Activated CD8-positive, alpha-beta memory T cell treated with anti-CD3 and anti-CD28 coated beads, Interleukin-2, amount 10 ng/mL, durations not matched to agents 7 days and 5 days (primary cell): ENCODE measurements at places on chromosomes 6 and 20. TPM values are rescaled to one million over a fixed set of nuclear protein-coding genes. Genes with fewer than 3 reads are reported as not detected.

CTAGE9 gene
- total RNA-seq, result not detected

RIOK1 gene
- total RNA-seq, result 42.5 TPM

C6orf15 gene
- not detected for total RNA-seq

TRIM15 gene
- not detected for total RNA-seq

MAK gene
- total RNA-seq, result 0.82 TPM

ARMH2 gene
- 0.41 TPM for total RNA-seq

OXT gene
- not detected for total RNA-seq

DNA sequence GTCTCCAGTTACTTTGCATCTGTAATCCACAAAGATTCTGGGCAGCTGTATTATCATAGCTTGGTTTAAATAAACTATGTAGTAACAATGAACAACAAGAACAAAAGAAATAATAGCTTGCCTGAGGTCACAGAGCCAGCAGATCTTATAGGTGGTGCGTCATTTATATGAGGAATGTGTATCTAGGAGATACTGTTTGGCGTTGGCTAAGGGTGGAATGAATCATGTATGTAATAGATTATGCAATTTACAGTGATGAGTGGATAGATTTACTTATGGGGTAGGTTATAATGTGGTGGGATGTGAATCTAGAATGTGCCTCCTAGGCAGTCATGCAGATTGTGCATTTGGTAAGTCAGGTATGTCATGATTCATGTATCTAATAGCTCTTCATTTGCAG, 42.8 kb downstream of the HNF4A start:
- DNase-seq, result no peak

- peak; percentile 73 for DNase-seq
Measured at GRCh38 chr6:26097268-26097875, 10.1 kb downstream of the HFE start.

DNA sequence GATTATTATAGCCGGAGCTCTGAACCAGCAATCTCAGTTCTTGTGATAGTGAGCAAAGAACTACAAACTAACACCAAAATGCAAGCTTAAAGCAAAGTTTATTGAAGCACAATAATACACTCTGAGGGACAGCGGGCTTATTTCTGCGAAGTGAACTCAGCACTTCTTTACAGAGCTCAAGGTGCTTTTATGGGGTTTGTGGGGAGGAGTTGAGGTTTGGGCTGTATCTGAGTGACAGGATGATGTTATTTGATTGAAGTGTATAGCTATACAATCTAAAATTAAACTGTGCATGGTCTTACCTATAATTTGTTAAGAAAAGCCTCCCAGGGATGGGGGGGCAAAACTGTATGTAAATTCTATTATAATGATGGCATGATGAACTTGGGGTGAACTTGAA, 1.0 kb upstream of the HFE start:
- DNase-seq, result peak; percentile 74

- no peak for DNase-seq
Measured at GRCh38 chr6:150312395-150312794, 56.4 kb upstream of the IYD start.

DNA sequence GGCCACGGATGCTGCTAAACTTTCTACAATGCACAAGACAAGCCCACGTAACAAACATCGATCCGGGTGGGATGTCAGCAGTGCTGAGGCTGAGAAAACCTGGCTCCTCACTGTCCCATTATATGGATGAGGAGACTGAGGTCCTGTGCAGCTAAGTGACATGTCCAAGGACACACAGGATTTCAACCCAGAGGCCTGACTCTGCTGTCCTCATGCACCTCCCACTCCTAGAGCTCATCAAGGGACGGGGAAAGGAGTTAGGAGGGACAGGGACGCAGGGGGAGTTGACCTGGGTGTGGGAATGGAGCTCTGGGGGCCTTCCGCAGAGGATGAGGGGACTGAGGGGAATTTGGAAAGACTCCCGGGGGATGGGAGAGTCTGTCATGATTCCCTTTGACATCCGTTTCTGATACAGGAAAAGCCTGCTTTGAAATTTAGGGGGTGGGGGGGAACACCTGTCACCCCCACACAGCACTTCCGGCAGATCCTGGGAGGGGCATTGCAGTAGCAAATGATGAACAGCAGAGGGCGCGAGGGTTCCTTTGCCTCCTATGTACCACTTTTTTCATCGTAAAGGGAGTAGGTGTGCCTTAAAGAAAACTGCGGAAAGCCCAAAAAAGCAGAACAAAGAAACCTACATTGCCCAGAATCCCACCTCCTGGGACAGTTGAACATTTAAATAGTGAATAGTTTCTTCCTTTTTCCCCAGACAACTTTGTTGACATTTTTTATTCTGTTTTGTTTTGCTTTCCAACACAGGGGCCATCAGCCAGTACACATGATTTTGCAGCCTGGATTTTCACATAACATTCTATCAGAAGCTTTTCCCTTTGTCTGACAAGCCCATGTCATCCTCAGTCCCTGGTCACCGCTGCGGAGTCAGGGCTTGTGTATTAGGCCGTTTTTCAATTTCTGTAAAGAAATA, 48.6 kb downstream of the SLC2A10 start:
- DNase-seq, result peak; percentile 75

DNA sequence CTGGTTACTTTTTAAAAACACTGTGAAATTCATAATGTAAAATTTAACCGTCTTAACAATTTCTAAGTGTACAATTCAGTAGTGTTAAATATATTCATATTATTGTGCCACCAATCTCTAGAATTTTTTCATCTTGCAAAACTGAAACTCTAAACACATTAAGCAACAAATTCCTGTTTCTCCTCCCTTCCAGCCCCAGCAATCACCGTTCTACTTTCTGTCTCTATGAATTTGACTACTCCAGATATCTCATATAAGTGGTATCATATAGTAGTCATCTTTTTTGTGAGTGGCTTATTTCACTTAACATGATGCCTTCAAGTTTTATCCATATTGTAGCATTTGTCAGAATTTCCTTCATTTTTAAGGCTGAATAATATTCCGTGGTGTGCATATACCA, 44.7 kb downstream of the RSPH3 start:
- no peak for DNase-seq

GRCh38 chr6:57302477-57302876, 15.0 kb upstream of the PRIM2 start:
- no peak for DNase-seq

GRCh38 chr6:40819182-40819834, 219.7 kb downstream of the UNC5CL start:
- no peak for DNase-seq

DNA sequence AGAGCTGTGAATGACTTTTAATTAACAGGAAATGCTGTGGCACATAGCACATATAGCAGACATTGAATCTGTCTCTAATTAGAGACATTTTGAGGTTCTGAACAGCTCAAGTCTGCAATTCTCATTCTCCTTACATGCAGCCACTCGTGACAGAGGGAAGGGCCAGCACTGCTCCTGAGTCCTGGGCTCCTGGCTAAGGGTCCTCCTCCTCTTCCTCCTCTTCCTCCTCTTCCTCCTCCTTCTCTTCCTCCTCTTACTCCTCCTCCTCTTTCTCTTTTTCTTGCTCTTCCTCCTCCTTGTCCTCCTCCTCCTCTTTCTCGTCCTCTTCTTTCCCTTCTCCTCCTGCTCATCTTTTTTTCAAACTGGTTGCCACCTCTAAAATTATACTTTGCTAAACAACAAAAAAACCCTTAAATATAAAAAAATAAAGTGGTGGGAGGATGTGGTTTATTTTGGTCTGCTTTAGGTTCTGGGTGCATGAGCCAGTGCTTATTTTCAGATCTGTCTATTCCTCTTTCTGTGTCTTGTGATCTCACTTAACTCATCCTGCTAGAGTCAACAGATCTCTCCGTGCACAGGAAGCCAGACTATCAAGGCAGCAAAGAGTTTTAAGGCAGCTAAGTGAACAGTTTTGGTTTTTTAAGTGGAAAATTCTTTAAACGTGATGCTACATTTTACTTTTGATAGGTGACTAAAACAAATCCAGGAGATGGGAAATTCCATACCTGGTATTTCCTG, 159.3 kb downstream of the CD83 start:
- peak; percentile 48 for DNase-seq

DNA sequence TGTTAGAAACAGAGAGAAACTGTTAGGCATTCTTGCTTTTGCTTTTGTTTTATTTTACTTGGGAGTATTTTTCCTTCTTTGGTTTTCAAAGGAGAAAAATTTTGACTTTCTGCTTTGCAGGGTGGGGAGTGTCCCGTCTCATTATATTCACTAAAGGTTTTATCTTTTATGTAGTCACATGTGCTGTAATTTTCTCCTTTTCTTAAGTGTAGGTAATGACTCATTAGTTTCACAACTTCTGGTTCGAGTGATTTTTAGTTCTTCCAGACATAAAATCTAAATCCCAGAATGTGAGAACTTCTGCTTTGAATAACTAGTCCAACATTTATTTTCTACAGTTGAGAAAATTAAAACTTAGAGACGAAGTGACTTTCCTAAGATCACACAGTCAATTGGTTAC, 37.7 kb downstream of the ADGRF1 start:
- DNase-seq, result no peak

DNA sequence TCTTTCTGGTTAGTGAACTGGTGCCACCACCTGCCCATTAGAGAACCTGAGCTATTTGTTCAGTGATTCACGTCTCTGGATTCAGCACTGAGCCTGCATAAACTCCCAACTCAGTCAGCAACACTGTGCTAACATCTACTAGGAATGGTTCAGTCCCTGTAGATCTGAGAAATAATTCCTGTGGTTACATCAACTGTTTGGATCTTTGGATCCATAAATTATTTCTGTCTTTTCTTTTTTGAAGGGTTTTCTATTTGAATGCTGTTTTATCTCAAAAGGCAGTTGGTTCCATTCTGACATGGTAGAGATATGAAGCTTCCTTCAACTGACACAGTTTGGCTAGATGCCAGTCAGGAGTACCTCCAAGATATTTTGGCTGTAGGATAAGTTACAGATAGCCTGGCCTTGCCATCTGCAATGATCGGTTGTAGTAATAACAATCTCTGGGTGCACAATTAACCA, 125.9 kb downstream of the TRMT11 start:
- no peak for DNase-seq

- DNase-seq, result no peak
Measured at GRCh38 chr20:35886537-35886936, 67.8 kb downstream of the SCAND1 start.

- DNase-seq, result no peak
Measured at GRCh38 chr6:24545691-24546090, 50.9 kb downstream of the ALDH5A1 start.

DNA sequence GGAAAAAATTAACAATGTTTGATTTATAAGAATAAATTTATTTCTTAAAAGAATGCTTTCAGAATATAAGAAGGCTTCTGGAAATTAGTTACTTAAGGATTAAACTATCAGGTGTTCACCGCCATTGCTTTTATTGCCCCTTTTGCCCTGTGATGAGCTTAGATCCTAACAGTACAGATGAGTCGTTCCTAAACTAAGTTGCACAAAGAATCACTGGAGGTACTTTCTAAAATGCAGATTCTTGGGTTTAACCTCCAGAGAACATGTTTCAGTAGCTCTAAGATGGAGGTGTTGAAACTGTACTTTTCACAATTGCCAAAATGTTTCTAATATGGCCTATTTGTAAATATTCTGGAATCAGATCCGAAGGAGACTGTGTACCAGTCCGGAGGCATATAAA, 211.9 kb downstream of the GMDS start:
- no peak for DNase-seq

GRCh38 chr6:22651731-22652130, 82.4 kb downstream of the HDGFL1 start:
- no peak for DNase-seq

DNA sequence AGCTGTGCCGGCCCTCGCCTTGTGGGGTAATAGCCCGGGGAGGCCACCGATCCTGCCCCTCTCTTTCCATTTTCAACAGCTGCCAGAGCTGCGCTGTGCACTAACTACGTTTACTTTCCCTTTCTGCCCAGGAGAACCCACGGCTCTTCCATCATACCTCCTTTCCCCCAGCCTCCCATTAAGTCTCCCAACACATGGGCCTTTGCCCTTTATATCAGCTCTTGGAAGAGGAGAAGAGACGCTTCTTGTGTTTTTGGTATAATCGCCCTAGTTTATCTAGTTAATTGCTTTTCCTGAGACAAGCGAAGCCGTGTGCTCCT, 637 bp downstream of the UBR2 start:
- DNase-seq, result no peak

DNA sequence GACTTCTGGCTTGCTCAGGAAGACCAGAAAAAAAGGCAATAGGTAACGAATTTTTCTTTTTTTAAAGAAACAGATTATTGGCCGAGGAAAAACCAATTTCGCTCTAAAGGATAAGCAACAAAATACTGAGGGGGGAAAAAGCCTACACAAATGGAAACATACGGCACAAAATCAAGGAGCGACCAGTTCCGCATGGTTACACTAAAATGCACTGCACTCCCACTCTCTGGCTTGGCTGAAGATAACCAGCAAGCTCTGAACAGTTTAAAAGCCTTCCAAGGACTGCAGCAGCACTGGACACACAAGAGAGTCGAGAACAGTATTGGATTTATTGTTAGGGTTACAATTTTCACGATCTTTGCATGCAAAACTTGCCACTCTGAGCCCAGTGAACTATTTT, 881 bp upstream of the MAP7 start:
- DNase-seq, result no peak

- no peak for DNase-seq
Measured at GRCh38 chr20:32651537-32651936, 22.2 kb downstream of the C20orf203 start.

GRCh38 chr6:99590728-99591672, 15.6 kb upstream of the PRDM13 start:
- no peak for DNase-seq

DNA sequence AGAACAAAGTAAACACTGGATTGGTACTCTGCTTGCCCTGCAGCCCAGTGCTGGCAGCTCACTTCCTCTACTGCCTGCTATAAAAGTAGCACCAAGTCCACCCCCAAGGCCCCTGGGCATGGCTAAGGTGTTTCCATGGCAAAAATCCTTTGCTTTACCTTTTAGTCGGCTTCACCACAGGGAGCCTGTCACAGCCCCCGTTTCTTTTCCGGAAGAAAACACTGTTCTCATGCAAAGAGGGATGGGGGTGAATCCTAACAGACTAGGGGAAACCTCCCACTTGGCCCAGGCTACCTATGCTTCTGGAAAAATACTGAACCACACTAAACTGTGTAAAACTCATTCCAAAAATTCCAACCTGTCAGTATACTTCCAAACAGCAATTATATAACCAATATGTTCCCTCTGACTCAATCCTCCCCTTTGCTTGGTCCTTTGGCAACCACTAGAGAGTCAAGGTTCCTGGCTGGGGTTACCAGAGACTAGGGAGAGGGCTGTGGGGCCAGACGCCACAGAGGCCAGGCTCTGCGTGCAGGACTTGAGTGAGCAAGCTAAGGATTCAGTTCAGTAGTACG, 16.1 kb downstream of the PPIL1 start:
- no peak for DNase-seq

- DNase-seq, result no peak
Measured at GRCh38 chr20:62655282-62656196, 13.2 kb downstream of the SLCO4A1 start.

DNA sequence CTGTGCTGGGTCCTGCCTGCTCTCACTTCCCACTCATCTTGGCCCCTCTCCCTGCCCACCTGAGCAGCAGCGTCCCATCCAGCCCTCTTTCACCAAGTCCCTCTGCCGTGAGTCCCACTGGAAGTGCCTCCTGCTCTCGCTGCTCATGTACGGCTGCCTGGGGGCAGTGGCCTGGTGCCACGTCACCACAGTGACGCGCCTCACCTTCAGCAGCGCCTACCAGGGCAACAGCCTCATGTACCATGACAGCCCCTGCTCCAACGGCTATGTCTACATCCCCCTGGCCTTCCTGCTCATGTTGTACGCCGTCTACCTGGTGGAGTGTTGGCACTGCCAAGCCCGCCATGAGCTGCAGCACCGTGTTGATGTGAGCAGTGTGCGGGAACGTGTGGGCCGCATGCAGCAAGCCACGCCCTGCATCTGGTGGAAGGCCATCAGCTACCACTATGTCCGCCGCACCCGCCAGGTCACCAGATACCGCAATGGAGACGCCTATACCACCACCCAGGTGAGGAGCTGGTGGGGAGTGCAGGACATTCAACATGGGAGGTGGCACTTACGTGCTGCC, 2.8 kb downstream of the TMEM151B start:
- DNase-seq, result no peak
